NT2/D1 (cell line): ENCODE measurements at places on chromosomes 6 and 20.

GRCh38 chr6:154249499-154250298, 106.9 kb downstream of the IPCEF1 start:
- DNase-seq = no peak

DNA sequence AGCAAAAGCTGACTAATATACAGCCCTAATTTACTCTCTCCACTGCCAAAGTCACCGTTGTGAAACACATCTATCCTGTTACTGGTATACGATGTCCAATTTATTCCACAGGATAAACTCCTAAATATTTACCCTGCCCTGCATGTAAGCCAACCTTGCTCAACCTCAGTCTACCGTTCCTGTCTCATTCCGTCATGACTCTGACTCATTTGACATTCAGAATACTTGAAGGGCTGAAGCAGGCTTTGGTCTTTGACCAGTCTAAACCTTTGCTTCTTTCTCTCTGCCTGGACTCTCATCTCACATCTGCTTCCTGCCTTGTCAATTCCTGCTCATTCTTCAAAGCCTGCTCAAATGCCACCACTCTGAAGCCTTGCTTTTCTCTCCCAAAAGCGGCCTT, 157.5 kb downstream of the SCP2D1 start:
- DNase-seq = no peak

DNA sequence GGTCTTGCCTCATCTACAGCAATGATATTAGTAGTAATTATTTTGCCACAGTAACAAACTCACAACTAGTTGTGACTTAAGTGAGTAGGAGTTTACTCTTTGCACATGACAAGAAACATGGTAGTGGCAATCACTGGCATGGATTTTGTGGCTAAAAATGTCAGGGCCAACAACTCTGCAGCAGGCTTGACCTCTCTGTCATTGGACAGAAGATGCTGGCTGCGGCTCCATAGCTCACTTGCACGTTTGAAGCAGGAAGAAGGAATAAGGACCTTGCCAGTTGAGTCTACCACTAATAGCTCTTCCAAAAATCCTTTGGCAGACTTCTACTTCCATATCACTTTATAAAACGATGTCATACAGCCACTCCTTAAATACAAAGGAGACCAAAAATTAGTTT, 117.3 kb downstream of the ADGRG6 start:
- DNase-seq = no peak

DNA sequence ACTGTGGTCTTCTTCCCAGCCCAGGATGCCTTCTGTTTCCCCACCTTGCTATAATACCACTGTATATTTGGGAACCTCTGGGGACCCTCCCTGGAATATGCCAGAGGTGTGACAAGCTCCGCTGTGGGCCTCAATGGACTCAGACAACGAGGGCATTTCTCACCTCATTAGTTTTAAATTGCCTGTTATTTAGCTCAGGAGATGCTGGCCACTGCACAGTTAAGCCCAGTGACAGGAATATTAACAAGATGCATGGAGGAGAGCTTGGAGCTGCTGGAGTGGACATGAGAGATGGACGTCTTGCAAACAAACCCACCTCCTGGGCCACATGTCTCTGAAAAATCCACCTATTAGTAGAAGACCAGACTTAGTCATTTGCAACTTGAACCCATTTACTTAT, 435.2 kb upstream of the CHD6 start:
- DNase-seq = no peak

DNA sequence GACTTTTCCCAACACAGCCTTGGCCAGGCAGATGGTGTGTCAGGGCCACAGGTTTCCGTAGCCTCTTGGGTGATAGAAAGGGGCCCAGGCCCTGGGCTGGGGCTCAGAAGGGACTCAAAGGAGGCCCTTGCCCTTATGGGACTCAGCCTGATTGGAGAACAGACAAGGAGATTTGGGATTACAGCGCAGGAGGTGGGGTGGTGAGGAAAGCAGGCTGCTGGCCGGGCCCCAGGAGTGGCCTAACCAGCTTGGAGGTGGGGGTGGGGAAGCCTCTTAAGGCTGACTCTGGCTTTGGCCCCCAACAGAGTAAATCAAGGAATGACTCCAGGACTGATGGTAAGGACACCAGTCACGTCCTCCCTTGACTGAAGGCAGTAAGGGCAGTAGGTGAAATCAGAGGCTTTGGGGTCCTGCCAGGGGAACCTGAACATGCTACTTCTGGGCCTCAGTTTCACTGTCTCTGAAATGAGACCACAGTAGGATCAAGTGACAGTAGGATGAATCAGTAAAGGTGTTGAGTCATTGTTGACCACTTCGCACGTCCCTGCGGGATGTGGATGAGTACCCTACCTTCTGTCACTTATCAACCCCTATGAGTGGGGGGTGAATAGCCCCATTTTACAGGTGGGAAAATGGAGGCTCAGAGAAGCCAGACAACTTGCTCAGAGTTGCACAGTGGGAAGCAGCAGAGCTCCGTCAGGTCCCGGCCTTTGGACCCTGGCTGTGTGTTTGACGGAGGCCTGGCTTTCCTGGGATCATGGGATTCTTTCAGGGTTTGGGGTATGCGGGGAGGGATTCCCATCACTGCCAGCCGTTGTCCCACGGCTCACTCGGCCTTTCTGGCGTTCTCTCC, 4.5 kb downstream of the SNAI1 start:
- DNase-seq = no peak

DNA sequence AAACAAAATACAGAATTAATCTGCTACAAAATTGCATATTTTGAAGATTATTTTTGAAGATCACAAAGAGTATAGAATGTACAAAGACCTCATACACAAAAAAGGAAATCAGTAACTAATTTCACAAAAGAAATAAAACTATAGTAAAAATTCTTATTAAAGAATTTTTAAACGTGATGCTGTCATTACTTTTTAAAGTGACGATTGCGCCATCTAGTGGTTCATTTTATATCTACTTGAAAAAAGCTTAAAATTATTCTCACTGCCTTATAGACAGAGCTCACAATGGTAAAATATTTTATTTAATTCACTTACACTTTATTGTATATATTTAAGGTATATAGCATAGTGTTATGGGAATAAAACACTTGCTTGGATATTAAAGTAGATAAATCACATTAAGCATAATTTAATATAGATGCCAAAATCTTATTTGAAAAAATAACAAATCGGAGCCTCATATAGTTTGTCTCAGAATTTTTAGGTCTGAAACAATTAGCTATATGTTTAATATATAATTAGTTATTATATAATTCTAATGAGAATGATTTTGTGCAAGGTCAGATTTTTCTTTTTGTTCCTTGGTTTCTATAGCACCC, 128.8 kb downstream of the PHF3 start:
- no peak for DNase-seq

DNA sequence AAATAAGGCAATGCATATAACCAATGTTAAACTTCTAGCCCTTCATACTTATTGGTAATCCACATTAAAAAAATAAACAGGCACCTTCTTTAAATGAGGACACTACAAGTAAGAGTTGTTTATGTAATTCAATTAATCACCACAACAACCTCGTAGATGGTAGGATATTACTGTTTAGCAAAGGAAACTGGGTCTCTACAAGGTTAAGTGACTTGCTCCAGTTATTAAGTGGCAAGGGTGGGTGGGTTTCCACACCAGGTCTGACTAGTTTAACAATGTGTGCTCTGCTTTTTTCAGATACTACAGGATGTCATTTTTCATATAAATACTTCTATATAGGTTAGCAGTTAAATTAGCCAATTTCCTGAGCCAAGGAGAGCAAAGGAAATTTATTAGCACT, 129.1 kb downstream of the MAN1A1 start:
- DNase-seq = no peak

GRCh38 chr20:7378864-7379605, 561.2 kb downstream of the HAO1 start:
- DNase-seq = no peak

DNA sequence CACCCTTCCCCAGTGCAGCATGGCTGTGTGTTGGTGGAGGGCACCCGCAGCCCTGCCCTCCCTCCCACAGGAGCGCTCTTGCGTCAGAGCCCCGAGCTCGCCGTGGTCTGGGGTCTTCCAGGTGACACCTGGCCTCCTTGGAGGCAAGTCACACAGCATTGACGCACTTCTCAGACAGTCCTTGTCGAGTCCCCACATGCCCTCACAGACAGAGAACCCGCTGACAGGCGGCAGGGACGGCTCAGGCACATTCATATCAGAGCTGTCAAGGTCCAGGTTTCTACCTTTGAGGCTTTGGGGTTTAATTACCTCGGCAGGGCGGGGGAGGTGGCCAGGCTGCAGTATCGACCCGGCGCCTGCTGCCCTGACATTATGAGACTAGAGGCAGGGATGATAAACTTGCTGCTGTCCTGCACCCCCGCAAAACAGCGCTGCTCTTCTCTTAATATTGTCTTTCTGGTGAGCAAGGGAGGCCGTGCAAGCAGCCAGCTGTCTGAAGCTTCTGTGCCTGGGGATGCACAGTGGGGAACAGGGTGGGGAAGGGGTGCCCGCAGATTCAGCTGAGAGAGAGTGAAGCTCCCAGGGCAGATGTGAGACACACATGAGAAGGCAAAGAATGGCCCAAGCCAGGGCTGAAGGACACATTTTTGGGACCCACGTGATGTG, 4.7 kb downstream of the NPEPL1 start:
- no peak for DNase-seq
